Right renal pelvis (tissue), 4 donors: ENCODE measurements at places on chromosomes 12 and 14. TPM values are rescaled to one million over a fixed set of nuclear protein-coding genes. Genes with fewer than 3 reads are reported as not detected.

- DNase-seq: peak; percentile 93
Measured at GRCh38 chr12:65169320-65170208, at the start of gene LEMD3. Gene LEMD3 (plus strand): TSS chr12:65169583. CDS start chr12:65169597, 14 bp downstream.

- DNase-seq: no peak
Measured at GRCh38 chr14:68892961-68893360, 86.1 kb downstream of the ACTN1 start.

- DNase-seq: no peak
Measured at GRCh38 chr14:74034572-74034971, 15.4 kb downstream of the BBOF1 start.

The SSTR1 gene
- 2.3 TPM for polyA plus RNA-seq
